Activated naive CD4-positive, alpha-beta T cell treated with anti-CD3 and anti-CD28 coated beads for 36 hours (primary cell): ENCODE measurements at places on chromosomes 5 and 9.

- DNase-seq, result peak; percentile 63
Observed at GRCh38 chr5:66840511-66841013, 244.4 kb downstream of the MAST4 start.

DNA sequence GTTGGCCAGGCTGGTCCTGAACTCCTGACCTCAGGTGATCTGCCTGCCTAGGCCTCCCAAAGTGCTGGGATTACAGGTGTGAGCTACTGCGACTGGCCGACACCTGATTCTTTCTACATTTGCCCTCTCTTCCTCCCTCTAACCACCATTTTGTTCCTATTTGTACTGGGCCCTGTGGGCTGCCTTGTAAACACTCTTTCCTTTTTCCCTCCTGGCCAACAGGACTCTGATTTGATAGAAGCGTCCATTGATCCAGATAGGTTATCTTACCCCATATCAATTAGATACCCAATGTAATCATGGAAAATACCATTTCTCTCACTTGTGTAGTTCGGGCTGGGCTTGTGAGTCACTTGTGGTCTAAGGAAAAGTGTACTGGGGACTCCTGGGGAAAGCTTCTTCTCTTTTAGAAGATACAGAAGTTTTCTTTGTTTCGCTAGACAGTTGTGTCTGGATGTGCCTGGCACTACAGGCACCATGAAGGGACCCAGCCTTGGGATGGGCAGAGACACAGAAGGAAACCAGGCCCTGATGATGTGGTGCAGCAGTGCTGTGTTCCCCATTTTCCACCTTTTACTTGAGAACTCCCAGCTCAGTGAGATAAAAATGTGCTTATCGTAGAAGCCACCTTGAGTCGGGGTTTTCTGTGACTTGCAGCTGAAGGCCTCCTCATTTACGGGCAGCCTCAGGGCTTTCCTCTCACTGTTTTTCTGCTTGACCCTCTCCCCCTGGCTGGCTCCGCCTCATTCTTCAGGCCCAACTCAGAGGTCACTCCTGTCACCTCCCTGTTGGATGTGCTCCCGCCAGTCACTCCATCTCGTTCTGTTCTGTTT, 32.8 kb upstream of the CPEB4 start:
- no peak for DNase-seq

DNA sequence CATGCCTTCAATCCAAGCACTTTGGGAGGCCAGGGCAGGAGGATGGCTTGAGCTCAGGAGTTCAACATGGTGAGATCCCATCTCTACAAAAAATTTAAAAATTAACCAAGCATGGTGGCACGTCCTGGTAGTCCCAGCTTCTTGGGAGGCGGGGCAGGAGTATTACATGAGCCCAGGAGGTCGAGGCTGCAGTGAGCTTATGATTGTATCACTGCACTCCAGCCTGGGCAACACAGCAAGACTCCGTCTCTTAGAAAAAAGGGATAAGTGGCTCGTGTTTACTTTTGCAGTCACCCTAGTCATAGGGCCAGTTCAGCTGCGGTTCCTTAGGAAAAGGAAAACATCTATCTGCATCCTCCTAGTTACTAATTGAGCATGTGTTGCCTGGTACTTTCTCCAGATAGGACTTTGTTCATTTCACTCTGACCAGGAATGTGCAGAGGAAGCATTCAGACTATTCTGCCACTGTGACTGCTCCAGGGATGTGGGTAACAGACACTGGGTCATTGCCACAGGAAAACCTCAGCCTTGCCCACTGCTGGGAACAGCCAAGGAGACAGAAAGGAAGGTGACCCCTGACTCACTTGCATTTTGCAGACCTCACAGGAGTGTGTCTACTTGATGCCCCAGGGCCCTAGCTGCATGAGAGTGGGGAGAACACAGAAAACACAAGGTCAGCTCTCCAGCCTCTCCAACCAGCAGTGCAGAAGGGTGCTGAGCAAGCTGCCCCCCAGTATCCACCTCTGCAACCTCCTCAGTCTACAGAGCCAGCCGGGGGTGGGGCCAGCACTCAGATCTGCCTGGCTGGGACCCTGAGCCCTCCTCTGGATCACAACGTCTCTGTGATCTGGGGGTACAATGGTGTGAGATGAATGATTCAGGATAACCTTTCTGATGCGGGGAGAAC, 33.9 kb upstream of the ALDH1B1 start:
- no peak for DNase-seq

DNA sequence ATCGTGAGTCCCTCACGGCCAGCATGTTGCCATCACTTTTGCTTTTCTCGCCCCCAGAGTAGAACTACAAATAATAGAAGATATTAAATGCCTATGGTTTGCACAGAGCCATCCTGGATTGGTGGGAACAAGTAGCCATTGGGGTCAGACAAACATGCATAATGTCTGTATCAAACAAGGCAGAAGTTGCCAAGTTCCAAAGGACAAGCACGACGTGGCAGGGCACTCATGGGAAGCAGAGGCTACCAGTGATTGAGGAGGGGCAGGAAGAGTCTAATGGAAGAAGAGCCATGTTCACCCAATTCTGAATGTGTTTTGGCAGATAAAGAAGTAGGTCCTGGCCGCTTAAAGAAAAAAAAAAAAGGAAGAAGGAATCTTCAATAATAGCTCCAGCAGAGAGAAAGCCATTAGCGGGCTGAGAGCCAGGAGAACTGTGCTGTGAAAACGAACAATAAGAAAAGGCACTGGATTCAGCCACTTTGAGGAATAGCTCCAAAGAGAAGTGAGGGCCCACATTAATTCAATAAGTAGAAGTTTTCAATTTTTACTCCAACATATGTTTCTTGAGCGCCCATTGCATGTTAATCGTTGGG, 153.7 kb upstream of the ADCY2 start:
- DNase-seq, result no peak

- DNase-seq, result no peak
Observed at GRCh38 chr5:118519466-118519865, 468.9 kb downstream of the DTWD2 start.

DNA sequence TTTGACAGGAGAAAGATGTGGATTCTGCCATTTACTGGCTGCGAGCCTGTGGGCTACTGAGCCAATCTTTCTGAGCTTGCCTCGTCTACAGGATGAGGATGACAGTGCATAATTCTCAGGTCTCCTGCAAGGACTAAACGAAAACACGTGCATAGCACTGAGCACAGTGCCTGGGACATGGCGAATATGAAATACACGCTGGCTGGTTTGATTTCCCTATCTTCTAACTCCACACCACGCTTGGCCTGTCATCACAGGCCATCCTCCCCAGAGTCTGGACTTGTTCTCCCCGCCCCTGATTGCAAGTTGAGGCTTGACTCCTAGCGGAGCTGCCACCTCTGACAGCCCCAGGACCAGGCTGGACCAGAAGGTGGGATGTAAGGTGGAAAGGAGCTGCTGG, 37.9 kb downstream of the ARPC5L start:
- no peak for DNase-seq

DNA sequence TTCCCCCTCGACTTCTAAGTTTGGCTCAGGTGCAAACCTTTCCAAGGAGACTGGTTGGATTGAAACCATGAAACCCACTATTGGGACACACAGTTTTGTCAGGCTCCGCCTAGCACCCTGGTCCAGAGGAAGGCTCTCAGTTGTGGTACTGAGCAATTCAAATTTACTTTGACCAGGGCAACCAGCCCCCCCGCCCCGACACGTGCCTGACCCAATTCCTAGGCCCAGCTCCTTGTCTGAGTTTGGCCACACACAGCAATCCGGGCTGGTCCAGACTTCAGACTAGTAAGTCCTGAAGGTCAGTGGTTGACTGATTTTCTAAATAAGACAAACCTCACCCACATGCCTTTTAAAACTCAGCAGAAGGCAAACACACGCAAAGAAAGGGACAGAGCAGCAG, 132.7 kb downstream of the SLC12A2 start:
- no peak for DNase-seq
